Muscle of back (tissue), 13 donors: ENCODE measurements at places on chromosomes 3 and 15. TPM values are rescaled to one million over a fixed set of nuclear protein-coding genes. Genes with fewer than 3 reads are reported as not detected.

The NEDD4 gene
- polyA plus RNA-seq, result 12.8 TPM

The SERPINI2 gene
- not detected for polyA plus RNA-seq

The MST1R gene
- 3.5 TPM for polyA plus RNA-seq

The PP2D1 gene
- polyA plus RNA-seq, result 0.94 TPM

The SECISBP2L gene
- 22.0 TPM for polyA plus RNA-seq

The SSUH2 gene
- polyA plus RNA-seq, result 3.5 TPM

The CCR8 gene
- polyA plus RNA-seq, result not detected

The TIGIT gene
- not detected for polyA plus RNA-seq

The SAMD7 gene
- polyA plus RNA-seq, result not detected

The UACA gene
- polyA plus RNA-seq, result 95.3 TPM

The SEMA7A gene
- polyA plus RNA-seq, result 4.3 TPM

The SEC62 gene
- polyA plus RNA-seq, result 82.6 TPM

The GXYLT2 gene
- polyA plus RNA-seq, result 31.1 TPM

The LZTFL1 gene
- polyA plus RNA-seq, result 14.6 TPM

The CFAP100 gene
- polyA plus RNA-seq, result not detected

The NIPA2 gene
- 47.1 TPM for polyA plus RNA-seq

The GOLGA6B gene
- polyA plus RNA-seq, result not detected

The AGBL1 gene
- 9.6 TPM for polyA plus RNA-seq

The SLC22A13 gene
- 0.26 TPM for polyA plus RNA-seq

The FAM81A gene
- 1.1 TPM for polyA plus RNA-seq

The SMCO1 gene
- 1.9 TPM for polyA plus RNA-seq

DNA sequence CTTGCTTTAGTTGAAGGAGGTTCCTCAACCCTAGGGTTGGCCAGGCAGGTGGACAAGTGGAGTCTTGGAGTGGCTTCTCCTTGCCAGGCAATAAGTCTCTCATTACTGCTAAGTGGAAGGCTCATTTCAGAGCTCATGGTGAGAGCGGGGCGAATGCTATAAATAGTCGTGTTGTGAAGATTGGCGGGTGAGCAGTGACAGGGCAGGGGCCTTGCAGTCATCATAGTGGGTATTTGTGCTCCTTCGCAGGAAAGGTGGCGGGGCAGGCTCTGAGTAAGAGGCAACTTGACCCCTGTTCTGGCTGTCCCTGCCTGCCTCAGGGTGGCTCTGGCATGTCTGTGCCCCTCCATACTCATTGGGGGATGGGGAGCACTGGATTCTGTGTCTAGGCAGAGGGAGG, 8.7 kb upstream of the GRM2 start:
- DNase-seq, result no peak

DNA sequence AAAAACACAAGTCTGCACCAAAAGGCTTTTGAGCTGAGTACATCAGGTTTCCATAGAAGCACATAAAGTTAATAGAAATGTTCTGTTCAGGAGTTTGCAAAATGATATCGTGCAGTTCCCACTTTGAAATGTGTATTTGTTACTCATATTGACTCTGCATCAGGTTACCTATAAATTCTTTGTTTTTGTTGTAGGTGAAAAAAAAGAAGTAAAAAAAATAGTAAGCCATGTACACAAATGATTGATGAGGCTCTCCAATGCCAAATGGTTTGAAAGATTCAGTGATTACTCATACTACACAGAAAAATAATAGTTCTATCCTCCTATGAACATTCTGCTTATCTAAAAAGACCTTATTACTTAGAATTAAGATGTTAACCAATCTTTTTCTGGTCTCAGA, 287.3 kb upstream of the MME start:
- no peak for DNase-seq

- no peak for DNase-seq
Measured at GRCh38 chr3:124520970-124521369, 209.3 kb upstream of the UMPS start.

GRCh38 chr3:43233062-43233461, 53.3 kb upstream of the SNRK start:
- no peak for DNase-seq

GRCh38 chr15:34610354-34610753, 26.9 kb upstream of the GOLGA8B start:
- no peak for DNase-seq

- no peak for DNase-seq
Measured at GRCh38 chr3:23566499-23566898, 239.3 kb upstream of the UBE2E1 start.

DNA sequence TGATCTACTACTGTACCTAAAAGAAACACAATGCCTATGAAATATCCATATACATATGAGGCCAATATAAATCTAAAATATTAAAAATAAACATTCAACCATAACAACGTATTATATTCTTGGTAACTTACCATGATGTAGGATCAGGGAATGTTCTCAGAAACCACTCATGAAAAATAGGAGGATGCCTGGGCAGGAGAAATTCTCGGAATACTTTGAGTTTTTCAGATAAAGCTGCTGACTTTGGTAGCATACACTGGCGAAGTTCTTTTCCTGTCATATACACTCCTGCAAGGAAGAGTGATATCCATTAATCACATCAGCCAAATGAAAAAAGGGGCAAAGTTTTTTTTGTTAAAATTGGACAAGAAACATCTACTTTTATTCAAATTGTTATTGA, 11.3 kb upstream of the XRN1 start:
- DNase-seq, result no peak

GRCh38 chr3:105653166-105653565, 215.6 kb downstream of the CBLB start:
- no peak for DNase-seq

- no peak for DNase-seq
Measured at GRCh38 chr15:73927476-73928240, 1.4 kb downstream of the LOXL1 start.

DNA sequence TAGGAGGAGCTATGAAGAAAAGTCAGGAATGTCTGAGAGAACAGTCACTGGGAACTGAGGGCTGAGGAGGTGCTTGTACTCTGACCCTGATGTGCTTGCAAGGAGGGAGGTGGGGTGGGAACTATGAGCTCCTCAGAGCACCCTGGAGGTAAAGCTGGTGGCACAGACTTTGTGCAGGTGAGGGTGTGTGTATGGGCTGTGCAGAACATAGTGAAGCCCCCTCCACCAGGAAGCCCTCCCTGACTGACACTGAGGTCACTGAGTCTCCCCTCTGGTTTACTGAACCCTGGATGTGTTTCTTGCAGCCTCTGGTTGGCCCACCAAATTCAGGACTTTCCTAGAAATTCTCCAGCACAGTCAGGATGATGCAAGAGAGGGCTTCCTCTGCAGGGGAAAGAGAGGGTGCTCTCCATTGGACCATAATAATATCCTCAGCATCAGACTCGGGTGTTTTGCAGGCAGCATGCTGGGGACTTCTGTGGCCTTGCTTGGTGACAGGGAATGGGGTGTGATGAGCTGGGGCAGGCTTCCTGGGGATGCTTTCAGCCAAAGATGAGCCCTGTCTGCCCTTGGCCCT, 1.5 kb upstream of the ISLR start:
- no peak for DNase-seq

DNA sequence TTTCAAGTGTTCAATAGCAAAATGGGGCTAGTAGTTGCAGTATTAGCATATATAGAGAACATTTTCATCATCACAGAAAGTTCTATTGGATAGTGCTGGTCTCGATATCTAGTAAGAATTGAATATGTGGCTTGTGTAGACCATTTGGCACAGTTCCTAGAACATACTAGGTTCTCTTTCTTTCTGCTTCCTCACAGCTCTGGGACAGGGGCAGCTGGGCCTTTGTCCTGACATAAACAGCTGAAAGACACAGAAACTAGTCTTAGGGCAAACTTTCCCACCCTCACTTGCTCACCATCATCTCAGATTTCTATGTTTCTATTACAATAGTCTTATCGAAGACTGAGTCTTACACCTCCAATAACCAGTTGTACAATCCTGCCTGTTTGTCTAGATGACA, 63.7 kb upstream of the DLG1 start:
- no peak for DNase-seq

DNA sequence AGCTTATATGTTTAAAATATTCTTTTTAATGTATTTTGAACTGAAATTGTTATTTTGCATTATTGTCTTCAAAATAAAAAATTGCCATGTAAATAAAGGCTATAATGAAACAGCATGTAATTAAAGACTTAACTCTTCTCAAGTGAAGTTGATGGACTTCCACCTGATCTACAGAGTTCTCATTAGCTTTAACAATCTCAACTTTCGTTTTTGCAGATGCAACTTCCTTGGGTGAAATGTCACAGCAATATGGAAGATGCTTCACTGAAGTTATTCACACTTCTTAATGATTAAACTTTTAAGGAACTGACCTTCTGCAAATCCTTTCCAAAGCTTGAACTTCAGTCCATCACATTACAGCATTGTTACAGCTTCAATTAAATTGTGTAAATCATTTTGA, 63.6 kb downstream of the OSTN start:
- no peak for DNase-seq

GRCh38 chr3:105780107-105780506, 88.7 kb downstream of the CBLB start:
- no peak for DNase-seq

DNA sequence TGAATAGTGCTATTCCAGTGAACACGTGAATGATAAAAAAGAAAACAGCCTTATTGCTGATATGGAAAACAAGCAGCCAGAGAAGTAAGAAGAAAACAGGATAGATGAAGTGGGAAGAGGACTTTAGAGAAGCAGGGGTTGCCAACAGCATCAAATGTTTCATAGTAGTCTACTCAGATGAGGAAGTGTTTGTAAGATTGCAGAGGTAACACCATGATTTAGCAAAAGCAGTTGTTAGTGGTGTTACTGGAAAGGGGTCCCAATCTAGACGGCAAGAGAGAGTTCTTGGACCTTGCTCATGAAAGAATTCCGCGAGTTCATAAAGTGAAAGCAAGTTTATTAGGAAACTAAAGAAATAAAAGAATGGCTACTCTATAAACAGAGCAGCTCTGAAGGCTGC, 108.8 kb upstream of the MCTP2 start:
- no peak for DNase-seq

GRCh38 chr15:98781838-98782237, 133.5 kb downstream of the IGF1R start:
- no peak for DNase-seq

GRCh38 chr3:100650651-100651619, 41.5 kb downstream of the ADGRG7 start:
- peak; percentile 34 for DNase-seq

DNA sequence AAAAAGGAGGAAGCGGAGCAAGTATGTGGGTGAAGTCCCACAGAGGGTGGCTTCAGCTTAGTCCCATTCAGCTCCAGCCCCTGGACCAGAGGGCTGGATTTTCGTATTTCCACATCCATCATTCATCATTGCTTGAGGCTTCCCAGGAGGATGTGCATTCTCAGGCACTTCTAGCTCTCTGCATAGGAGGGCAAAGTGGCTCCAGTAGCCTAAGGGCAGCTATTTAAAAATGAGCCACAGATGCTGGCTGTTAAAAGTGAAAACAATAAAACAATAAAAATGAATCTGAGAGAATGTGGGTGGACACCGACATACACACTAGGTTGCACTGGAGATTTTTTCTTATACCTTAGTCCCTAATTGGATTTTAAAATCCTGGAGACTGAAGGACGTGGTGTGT, 629.2 kb upstream of the ZNF385D start:
- no peak for DNase-seq

DNA sequence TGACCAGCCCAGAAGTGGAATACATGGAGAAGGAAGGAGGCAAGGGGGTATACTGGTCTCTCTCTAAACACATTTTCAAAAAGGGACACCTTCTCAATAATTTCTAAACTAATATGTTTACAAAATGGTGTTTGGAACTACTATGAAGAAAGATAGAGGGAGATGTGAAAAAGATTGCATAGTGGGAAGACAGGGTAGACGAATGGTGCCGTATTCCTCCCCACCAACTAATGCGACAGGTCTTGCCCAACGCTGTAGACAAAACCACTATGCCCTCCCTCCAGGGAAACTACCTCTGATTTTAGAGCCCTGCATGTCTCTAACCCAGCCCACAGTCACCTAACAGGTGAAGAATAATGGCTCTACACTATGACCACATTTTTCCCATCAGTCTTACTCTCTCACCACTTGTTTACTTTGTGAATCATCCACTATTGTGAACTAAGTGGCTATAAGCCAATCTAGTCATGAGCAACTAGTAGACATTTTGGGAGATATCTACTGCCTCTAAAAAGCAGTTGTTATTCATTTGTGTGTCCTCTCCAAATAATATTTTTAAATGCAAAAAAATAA, 108.2 kb upstream of the UBE2E2 start:
- no peak for DNase-seq

- DNase-seq, result no peak
Measured at GRCh38 chr3:109863701-109864100, 526.4 kb upstream of the DPPA4 start.

GRCh38 chr3:126354776-126355175, 2.4 kb downstream of the KLF15 start:
- DNase-seq, result no peak

- DNase-seq, result no peak
Measured at GRCh38 chr3:31275583-31275982, 257.1 kb upstream of the STT3B start.

DNA sequence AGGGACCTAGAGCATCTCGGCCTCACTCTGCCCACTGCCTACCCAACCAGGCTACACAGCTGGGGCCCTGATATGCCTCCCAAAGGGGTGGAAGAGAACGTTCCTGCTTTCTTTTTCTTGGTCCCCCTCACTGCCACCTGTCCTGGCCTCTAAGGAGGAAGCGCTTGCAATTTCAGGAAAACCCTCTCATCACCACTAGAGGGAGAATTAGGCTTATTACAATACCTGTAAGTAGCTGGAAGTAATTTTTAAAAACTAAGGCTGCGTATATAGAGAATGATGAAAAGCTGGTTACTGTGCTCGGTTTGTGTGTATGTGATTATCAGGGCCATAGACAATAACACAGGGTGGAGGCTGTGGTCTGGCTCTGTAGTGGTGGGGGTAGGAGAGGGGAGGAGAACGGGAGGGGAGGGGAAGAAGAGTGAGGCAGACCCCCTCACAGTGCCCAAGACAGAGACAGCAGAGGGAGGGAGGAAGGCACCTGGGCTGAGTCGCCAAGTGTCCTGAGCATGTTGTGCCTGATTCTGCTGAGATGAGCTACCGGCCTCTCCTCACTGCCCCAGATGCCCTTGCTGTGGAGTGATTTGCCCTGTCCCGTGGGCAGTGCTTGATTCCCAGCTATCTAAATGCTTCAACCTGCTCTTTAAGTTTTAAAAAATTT, 3.3 kb downstream of the GABRG3 start:
- peak; percentile 51 for DNase-seq

DNA sequence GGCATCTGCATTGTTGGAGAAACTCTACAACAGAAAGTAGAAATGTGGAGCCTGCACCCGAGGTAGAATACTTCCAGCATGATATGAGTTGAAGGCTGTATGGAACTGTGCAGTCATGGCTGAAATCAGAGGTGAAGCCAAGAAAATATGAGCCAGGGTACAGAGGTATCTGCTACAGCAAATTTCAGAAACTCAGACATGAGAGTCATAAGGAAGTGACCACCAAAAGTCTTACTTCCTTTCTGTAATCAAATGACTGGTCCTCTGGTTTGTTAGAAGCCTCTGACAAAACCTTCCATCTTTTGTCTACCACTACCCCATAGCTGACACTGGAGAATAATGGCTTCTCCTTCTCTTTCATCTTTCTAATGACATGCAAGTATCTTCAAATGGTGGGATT, 159.4 kb downstream of the TMEM108 start:
- no peak for DNase-seq
